ENCODE measurements at places on chromosomes 1 and 21. TPM values are rescaled to one million over a fixed set of nuclear protein-coding genes. Genes with fewer than 3 reads are reported as not detected.

HCRTR1 gene
- 0.14 TPM for polyA plus RNA-seq

LMNA gene
- 93.9 TPM for polyA plus RNA-seq

CD2 gene
- polyA plus RNA-seq = 0.23 TPM

NTNG1 gene
- polyA plus RNA-seq = 26.3 TPM

RNU5D-1 gene
- not detected for polyA plus RNA-seq

S100A12 gene
- 1.3 TPM for polyA plus RNA-seq

CLCA4 gene
- not detected for polyA plus RNA-seq

E2F2 gene
- 4.6 TPM for polyA plus RNA-seq

RGL1 gene
- polyA plus RNA-seq = 50.1 TPM

SMG7 gene
- 68.1 TPM for polyA plus RNA-seq

CXADR gene
- polyA plus RNA-seq = 31.6 TPM

NR5A2 gene
- 2.5 TPM for polyA plus RNA-seq

CYP4X1 gene
- 9.0 TPM for polyA plus RNA-seq

CLDN19 gene
- 93.4 TPM for polyA plus RNA-seq

PLA2G2F gene
- 0.19 TPM for polyA plus RNA-seq

CHAF1B gene
- polyA plus RNA-seq = 6.8 TPM

SPATA45 gene
- polyA plus RNA-seq = not detected

PPP1R15B gene
- polyA plus RNA-seq = 45.6 TPM

IGSF3 gene
- 27.0 TPM for polyA plus RNA-seq

SLAMF9 gene
- polyA plus RNA-seq = not detected

UMODL1 gene
- polyA plus RNA-seq = 0.45 TPM

ICOSLG gene
- polyA plus RNA-seq = 5.1 TPM

PROK1 gene
- 0.12 TPM for polyA plus RNA-seq

GPR37L1 gene
- polyA plus RNA-seq = 0.06 TPM

GJB3 gene
- 0.26 TPM for polyA plus RNA-seq

BRDT gene
- polyA plus RNA-seq = not detected

TMPRSS15 gene
- 0.42 TPM for polyA plus RNA-seq

SCCPDH gene
- 60.9 TPM for polyA plus RNA-seq

Data from renal cortex interstitium (tissue), 15 donors.